Astrocyte of the spinal cord (primary cell): ENCODE measurements at places on chromosomes 6 and 20.

GRCh38 chr6:6533176-6533575 lies 55.3 kb upstream of the LY86 start:
- no peak for DNase-seq

GRCh38 chr6:132490024-132490423 lies 22.9 kb downstream of the STX7 start:
- no peak for DNase-seq

DNA sequence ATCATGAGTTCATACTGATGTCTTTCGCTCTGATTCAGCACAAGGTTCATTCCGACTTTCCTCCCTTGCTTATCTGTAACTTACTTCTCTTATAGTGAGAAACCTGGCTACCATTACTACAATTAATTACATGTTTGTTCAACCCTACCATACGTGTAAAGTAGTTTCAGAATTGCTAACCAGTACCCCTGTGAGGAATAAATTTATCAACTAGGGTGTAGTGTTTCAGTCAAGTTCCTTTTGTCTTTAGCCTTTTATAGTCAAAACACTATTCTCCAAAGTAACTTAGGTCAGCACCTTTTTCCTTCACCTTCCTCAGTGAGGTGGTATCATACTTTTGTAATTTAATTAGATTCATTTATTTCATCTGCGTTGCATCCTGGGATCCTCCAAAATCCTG lies 64.9 kb downstream of the MAP3K4 start:
- DNase-seq, result no peak

- DNase-seq, result no peak
These were observed 79.0 kb upstream of the FYN start for GRCh38 chr6:111952274-111952673.

DNA sequence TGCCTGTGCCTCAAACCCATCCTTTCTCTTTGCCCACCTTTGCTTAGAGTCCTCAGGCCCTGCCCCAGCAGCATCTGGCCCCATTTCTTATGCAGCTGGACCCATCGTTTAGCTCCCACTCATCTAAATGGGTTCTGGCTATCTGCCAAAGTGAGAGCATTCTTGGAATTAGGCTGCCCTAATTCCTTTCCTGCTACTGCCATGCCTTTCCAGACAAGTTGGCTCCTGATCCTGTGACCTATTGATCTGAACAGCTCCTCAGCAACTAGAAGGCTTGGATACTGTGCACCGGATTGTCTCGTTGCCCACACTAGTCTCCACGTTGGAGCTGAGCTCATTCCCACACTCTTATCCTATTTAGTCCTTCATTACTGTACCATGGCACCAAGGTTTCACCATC lies 22.9 kb downstream of the DZANK1 start:
- peak; percentile 1 for DNase-seq

DNA sequence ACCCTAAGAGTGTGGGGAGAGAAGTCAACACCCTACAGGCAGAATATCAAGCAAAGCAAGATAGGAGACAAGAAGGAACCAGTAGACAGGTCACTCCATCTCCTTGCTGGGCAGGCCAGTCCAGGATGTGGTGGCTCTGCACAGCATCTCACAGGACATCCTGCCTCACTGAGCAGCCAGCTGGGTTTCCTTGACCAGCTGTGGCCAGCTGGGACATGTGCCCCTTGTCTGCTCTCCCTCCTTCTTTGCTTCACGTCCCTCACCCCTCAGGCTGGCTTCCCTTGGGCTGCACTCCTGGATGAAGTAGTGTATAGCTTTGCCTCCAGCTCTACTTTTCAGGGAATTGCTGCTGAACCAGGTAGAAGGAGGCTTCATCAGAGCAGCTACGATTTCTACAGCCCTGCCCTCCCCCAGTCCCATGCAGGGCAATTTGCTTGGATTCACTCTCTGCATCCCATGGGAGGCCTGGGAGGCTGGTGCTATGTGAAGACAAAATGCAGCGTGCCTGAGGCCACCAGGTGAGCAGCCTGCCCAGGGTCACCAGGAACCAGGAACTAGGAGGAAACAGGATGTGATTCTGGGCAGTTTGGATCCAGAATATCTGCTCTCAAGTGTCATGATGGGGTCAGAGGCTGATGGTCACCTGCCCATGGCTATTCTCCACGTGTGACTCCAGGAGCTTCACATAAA lies 110.0 kb upstream of the PMEPA1 start:
- no peak for DNase-seq

DNA sequence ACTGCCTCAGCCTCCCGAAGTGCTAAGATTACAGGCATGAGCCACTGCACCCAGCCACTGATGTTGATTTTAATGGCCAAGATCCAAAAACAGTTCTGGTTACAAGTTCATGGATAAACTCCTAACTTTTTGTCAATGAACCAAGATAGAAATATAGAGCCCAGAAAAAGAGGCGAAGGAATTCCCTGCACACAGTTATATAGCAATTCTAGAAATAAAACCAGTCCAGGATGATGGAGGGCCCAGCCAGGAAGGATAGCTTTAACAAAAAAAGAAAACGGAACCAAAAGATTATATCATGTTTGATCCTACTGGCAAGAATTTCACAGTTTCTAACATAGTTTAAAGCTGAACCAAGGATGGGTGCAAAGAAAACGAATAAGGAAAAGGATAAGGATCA lies 10.9 kb downstream of the EPB41L2 start:
- DNase-seq, result no peak

DNA sequence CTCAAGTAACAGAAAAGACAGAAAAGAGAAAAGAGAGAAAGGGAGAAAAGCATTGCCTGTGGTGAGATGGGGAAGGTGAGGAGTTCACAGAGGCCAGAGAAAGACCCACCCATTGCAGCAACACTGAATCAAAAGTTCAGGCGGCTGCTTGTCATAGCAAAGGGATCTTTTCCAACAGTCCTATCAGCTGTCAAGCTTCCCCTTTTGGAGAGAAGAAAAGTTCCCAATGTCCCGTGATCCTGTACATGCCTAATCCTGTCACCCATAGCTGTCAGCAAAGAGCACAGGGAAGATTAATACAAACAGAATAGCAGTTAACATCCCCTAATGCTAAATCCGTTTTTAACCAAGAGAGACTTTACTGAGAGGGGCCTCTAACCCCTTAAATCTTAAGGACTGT lies 8.9 kb upstream of the TRIM38 start:
- no peak for DNase-seq

DNA sequence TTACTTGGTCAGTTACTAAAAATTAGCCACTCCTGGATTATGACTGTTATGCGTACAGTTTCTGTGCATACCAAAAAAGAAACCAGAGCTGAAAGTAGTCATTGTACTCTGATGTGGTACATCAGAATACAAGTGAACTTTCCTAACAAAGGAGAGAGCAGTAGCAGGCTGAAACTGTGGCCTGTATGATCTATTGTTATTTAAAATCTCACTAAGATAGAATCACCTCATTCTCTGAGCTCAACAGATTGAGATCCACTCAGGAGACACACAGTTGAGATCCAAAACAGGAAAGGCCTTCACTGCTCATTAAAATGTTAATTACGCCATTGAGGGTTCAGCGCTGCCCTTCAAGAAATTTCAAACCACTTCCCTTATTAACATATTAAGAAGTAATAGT lies 576.4 kb downstream of the LMBRD1 start:
- DNase-seq, result no peak

DNA sequence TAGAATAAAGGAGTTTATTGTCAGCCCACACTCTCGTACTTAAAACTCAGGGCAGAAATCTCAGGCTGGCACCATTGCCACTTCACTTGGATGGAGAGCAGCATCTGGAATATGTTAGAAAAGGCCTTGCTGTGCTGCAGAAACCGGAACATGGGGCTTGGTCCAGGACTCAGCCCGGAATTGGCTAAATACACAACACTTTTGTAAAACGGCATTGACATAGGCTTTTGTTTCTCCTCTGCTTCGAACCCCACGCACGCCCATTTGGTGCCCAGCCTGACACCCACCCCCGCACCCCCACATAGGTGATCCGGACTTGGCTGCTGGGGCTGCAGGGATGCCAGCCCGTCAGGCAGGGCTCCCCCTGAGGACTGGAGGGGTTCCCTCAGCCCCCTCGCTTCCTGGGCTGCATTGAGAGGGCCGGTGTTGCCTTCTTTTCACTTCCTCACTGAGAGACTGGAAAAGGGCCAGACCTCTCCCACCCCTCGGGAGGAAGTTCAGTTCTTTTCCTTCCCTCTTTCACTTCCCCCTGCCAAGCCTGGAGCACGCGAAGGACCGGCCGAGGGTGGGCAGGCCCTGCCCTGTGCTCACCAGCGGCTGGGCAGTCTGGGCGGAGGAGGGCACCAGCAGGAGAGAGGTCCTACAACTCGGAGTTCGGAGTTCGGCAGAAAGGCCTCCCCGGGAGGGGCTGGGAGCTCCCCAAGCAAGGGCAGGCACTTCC lies 17.9 kb upstream of the CST3 start:
- DNase-seq, result no peak

- no peak for DNase-seq
These were observed 10.3 kb upstream of the TBC1D32 start for GRCh38 chr6:121344539-121344938.

DNA sequence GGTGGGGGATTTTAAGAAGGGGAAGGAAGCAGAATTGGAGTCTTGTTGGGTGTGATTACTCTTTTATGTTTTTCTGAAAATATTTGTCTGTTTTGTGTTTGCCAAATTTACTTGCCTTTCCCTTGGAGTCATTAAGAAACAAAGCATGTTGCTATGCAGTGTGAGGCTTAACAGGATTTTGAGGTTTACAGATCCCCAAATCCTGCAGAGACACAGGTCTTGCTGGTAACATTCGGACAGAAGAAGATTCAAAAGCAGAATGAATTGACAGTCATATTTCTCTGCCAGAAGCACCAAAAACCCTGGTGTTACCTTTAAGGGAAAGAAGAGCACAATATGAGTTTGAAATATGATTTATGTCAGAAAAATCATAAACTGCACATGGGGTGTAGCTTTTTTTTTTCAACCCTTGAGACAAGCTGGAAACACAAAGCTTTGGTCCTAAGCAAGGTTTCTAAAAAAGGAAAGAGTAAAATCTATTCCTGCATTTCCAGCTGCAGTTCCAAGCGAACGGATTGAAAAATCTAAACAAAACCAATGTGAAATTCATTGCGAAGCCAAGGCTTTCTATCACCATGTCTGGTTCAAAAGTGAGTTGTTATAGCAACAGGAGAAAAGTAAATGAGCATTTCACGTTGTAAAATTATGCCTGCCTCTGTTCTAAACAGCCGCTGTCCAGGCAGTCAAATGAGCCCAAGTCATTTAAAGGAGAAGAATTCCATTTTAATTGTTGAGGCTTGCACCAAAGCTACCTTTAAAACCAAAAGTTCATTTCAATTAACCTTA lies 358.9 kb upstream of the SASH1 start:
- no peak for DNase-seq

GRCh38 chr20:25136643-25137559 lies 55.0 kb upstream of the VSX1 start:
- peak; percentile 90 for DNase-seq

GRCh38 chr6:33091957-33092356 lies 16.2 kb downstream of the HLA-DPB1 start:
- DNase-seq, result no peak

DNA sequence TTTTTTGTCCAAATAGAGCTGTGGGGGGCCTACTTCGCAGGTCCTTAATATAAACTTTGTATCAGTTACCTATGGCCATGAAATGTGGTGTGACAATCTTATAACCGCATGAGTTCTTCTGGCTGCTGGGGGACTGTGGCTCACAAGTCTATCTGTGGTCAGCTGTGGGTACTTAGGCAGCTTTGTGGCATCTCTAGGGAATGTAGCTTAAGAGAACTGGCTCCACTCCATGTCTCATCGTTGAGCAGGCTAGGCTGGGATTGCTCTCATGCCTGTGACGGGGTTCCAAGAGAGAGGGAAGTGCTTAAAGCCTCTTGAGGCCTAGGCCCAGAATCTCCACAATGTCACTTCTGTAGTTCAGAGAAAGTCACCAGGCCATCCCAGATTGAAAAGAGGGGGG lies 140.5 kb downstream of the BTBD3 start:
- DNase-seq, result peak; percentile 53

DNA sequence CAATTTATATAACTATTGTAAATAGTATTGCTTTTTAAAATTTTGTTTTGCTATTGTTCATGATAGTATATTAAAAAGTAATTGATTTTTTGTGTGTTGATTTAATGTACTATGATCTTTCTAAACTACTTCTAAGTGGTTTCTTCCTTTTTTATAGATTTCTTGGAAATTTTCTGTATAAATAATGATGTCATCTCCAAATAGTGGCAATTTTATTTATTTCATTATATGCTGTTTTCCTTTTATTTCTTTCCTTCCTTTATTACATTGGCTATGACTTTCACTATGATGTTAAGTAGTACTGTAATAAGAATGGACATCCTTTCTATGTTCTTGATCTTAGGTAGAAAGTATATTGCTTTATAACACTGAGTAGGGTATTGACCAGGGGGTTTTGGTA lies 451.5 kb upstream of the SPTLC3 start:
- no peak for DNase-seq

GRCh38 chr6:28985462-28986164 lies 19.5 kb downstream of the ZNF311 start:
- peak; percentile 97 for DNase-seq

DNA sequence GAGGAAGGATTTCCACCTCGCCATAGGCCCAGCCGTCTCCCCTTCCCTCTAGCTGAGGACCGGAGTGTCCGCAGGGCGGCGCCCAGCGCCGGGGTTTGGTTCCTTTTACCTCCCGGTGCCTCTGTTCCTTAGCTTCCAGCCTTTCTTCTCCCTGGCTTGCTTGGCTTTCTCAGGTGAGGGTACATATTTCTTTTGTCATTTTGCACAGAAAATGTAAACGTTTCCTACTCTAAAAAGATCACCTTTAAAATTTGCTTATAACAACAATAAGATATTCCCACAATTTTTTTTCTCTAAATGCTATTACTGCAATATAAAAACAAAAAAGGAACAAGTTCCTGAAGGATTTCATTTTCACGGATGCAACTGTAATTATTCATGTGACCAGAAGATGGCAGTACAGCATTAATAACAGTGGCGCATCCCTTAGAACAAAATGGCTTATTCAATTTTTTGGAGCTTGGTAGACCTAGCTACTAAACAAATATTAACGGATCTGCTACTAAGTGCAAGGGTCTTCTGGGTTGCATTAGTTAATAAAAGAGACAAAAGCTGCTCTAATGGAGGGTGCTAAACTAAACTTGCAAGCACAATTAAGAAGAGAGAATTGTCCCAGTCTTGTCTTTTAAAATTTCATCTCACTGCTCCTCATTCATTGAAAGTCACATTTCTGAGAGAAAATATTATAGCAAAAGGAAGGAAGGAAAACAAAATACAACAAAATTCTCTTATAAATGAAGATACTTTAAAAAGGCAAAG lies 172.9 kb downstream of the ADGRG6 start:
- DNase-seq, result peak; percentile 69

DNA sequence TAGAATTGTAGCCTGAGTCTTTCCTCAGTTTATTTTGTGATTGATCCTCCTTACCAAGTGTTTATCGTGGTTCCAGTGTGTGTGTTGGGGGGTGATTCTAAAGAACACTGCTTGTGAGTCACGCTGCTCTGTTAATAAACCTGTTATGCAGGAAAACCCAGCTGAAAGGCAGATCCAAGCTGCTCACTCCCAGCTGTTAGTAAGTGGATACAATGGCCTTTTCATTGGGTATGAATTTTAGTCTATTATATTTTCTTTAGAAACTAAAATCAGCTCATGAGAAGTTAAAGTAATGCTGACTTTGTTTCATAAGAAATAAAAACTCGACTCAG lies 12.2 kb upstream of the DSTN start:
- DNase-seq, result peak; percentile 87

- DNase-seq, result no peak
These were observed 17.0 kb upstream of the RNF146 start for GRCh38 chr6:127249621-127250020.
